ENCODE measurements at places on chromosomes 5 and 9. TPM values are rescaled to one million over a fixed set of nuclear protein-coding genes. Genes with fewer than 3 reads are reported as not detected.

GRCh38 chr5:173907686-173908371, 19.7 kb downstream of the CPEB4 start:
- H3K27ac ChIP-seq: no peak overlapping the region
- H3K4me1 ChIP-seq: peaks cover 3% of the 10 kb centered on the region
- H3K27me3 ChIP-seq: no peaks in the 10 kb centered on the region
- no peak for DNase-seq
- H3K36me3 ChIP-seq: no peaks in the 10 kb centered on the region

DNA sequence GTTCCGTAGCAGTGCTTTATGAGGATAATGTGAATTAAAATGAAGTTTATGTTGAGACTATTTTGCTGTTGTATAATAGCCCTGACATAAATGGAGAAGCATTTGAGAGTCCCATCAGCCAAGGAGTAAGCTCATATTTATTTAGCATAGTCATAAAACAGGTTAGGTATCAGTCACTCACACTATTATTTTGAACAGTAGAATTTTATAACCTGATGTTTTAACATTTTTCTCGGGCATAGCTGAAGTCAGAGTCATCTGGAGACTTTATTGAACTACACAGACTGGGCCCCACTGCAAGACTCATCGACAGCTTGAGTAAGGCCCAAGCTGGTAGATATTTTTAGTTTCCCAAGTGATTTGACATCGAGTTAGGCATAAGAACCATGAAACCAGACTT, 620.3 kb upstream of the WWC1 start:
- no peaks in the 10 kb centered on the region for H3K36me3 ChIP-seq
- peaks cover 4% of the 10 kb centered on the region for H3K4me1 ChIP-seq
- no peak for DNase-seq
- H3K27ac ChIP-seq: no peak overlapping the region

ARHGEF28 gene
- 0.57 TPM for total RNA-seq

MAP1B gene
- 67.1 TPM for total RNA-seq

DNA sequence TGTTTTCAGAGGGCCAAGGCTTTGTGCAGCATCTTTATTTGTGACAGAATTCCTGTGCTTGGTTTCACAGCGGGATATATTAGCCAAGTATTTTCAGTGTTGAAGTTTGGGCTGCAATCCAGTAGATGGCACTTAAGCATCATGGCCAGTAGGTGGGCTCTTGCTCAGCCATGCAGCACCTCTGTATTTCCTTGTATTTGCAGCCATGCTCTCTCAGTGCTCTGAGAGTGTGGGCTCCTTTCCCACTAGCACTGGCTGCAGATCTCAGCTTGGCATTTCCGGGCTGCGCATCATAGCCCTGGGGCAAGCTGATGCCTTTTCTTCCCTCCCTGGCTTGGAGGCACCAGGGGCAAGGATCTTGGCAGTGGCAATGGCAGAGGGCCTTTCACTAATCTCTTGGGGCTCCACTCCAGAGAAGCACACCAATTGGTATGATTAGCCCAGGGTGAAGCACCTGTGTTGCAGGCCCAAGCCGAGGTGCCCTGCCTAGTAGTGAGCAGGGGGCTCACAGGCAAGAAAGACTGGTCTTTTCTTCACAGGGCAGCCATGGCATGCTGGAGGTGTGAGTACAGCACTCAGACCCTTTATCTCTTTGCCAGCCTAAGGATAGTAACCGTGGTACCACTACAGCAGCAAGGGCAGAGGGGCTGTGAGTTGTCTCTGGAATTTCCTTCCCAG, 48.3 kb downstream of the SLCO6A1 start:
- H3K27ac ChIP-seq: no peak overlapping the region
- no peaks in the 10 kb centered on the region for H3K4me1 ChIP-seq

- no peak overlapping the region for H3K4me3 ChIP-seq
- no peak overlapping the region for H3K27ac ChIP-seq
- H3K36me3 ChIP-seq: no peaks in the 10 kb centered on the region
- H3K27me3 ChIP-seq: no peaks in the 10 kb centered on the region
These were observed 153.4 kb downstream of the HSPA4 start for GRCh38 chr5:133205204-133205603.
